ENCODE measurements at places on chromosomes 16 and 17.
A peak's percentile ranks its signal among the peaks of the same experiment; 100 is the strongest.

DNA sequence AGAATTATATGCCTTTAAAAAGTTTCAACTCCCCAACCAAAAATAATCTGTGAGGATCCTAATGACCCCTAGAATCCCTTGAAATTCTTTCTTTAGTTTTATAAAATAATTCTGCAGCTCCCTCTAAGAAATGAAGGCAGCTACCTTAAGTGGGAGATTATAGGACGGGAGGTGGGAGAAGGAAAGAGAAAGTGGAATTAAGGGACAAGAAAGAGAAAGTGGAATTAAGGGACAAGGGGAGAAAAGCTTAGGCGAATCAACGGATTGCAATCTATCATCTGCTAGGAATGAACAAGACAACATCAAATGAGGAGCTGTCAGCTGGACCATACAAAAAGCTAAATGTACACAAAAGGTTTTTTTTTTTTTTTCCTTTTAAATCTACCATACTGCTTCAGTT is 262.0 kb downstream of the ZFHX3 start:
- no peak for DNase-seq

- DNase-seq = no peak
Measured at GRCh38 chr17:68803164-68803929, 151.8 kb downstream of the ABCA8 start.

GRCh38 chr17:33120103-33120502 is 128.5 kb downstream of the SPACA3 start:
- no peak for DNase-seq

- no peak for DNase-seq
Measured at GRCh38 chr17:58337210-58337599, 8.6 kb upstream of the TSPOAP1 start.

- DNase-seq = no peak
Measured at GRCh38 chr16:50069060-50069459, 3.3 kb downstream of the HEATR3 start.

- DNase-seq = no peak
Measured at GRCh38 chr16:65773301-65773874, 593.1 kb upstream of the CDH5 start.

DNA sequence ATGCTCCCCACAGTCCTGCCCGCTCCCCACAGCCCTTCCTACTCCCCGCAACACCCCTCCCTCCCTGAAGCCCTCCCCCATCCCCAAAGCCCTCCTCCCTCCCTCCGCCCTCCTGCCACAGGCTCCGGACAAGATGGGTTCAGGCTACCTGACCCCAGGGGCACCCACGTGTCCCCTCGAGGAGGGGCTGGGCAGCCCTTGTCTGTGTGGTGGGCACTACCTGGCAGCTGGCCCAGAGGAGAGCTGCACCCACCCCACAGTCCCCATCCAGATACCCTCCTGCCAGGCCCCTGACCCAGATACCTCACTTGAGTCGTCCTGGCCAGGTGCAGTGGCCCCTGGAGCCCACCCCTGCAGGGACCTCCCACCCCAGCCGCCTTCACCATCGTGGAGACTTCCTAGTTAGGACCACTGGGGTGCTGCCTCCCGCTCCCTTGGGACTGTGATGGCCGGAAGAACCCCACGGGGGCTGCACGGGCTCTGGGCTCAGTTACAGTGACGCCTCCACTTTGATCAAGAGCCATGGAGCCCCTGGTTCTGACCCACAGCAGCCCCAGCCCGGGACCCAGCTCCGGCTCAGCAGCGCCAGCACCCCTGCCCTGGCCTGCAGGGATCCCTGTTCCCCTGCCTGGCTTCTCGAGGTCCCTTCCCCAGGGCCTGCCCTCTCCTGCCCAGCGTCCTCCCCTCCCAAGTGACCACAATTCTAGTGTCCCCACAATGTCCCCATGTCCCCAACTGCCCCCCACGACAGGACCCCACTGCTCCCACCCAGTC is 806 bp downstream of the PERCC1 start:
- no peak for DNase-seq

- DNase-seq = no peak
Measured at GRCh38 chr17:79304884-79305283, 230.3 kb downstream of the ENGASE start.

GRCh38 chr17:49316258-49316570 is 45.8 kb downstream of the ZNF652 start:
- no peak for DNase-seq

DNA sequence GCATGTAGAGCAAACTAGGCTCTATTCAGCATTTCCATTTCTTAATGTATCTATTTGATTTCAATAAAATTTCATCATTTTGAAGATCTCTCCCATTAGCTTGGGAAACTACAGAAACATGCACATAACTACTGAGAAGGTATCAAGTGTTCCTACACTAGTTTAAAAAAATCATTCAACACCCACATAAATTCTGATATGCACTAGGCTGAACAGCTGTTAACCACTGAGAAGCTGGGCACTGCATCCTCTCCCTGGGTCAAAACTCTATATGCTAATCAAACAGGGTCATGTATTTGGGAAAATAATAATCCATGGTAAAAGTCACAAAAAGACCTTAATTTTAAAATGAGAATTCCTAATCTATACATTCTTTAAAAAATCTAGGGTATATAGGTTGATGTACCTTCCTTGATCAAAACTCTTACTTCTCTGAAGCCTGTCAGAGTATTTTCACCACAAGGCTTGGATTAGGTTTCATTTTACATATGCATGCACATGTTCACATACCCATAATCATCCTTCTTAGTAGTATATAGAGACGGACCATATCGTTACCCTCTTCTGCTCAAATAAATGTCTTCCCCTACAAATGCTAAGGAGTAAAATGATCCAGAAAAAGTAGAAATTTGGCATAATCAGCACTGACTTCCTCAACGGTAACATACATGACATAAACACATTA is 57.2 kb downstream of the KANSL1 start:
- DNase-seq = no peak

DNA sequence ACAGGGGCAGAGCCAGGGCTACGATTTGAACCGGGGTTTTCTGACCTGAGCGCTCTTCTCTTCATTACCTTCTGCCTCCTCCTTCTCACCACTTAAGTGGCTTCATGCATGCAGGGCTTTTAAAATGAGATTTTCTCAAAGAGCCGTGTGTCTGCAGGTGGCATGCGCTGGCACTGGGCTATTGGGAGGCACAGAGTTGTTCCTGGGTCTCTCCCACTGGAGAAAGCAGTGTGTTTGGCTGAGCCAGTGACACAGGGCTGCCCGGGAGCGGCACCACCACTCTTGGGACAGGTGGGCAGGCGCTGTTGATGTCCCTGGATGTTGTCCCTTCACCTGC is 218.8 kb upstream of the CHMP6 start:
- DNase-seq = no peak

DNA sequence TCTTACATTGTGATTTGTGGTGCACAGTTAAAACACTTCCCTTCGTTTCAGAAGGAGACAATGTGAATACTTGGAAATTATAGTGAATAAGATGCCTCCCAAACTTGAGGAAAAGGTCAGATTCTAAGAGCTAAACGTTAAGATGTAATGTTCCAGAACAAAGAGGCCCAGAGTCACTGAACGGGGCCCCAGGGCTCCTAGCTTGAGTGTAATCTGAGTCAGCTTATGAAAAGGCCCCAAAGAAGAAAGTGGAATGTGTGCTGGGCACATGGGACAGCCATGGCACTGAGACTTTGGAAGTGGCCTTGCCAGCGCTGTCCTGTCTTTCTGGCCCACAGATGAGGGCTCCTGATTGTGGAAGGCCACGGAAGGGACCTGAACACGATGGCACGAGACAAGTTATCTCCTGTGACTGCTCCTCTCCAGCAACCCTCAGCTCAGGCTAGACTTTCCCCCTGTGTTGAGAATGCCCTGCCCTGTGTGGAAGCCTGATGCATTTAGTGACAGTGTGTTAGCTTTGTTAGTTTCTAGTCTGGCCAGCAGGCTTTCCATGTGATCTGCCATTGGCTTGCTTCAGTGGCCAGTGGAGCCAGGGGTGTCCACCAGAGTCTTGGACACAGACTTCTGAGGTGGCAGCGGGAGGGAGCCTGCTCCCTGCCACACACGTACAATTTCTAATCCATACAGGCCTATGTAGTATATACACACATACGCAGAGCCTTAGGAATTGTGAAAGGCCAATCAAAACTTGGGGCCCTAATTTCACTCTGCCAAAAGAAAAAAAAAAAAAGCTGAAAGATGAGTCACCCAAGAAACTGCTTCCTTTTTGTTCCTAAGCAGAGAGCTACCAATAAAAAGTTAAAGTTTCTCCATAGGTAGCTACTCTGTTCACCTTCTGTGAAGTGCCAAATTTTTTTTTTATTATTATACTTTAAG is 13.1 kb downstream of the SPATA33 start:
- DNase-seq = no peak

GRCh38 chr16:26598061-26598460 is 468.7 kb upstream of the C16orf82 start:
- DNase-seq = no peak

- DNase-seq = no peak
Measured at GRCh38 chr17:79933863-79934652, 94.8 kb upstream of the CBX4 start.

- DNase-seq = peak; percentile 80
Measured at GRCh38 chr17:17088086-17088485, 45.8 kb downstream of the MPRIP start.

DNA sequence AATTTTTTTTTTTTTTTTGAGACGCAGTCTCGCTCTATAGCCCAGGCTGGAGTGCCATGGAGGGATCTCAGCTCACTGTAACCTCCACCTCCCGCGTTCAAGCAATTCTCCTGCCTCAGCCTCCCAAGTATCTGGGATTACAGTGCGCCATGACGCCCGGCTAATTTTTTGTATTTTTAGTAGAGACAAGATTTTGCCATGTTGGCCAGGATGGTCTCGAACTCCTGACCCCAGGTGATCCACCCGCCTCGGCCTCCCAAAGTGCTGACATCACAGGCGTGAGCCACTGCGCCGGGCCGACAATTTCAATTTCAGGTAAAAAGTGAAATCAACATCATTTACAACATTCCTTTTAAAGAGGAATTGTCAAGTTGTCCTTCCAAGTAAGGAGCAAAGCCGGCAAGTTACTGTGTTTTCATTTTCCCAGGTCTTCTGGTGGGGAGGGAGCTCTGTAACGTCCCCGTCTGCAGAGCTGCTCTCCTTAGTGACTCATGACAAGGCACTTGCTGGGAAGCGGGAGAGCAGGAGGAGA is 873 bp downstream of the NPLOC4 start:
- DNase-seq = no peak

DNA sequence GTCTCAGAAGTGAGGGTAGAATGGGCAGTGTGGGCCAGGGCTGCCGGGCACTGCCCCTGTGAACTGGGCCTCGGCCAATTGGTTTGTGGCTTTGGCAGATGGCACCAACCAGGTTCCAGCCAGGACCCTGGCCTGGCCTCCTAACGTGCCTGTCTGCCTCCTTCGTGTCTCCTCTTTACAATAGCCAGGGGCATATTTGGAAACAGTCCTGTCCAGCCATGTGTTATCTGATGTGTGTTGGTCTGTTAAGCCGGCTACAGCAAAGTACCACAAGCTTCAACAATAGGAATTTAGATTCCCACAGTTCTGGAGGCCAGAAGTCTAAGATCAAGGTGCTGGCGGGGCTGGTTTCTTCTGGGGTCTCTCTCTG is 14.6 kb downstream of the CRISPLD2 start:
- no peak for DNase-seq

DNA sequence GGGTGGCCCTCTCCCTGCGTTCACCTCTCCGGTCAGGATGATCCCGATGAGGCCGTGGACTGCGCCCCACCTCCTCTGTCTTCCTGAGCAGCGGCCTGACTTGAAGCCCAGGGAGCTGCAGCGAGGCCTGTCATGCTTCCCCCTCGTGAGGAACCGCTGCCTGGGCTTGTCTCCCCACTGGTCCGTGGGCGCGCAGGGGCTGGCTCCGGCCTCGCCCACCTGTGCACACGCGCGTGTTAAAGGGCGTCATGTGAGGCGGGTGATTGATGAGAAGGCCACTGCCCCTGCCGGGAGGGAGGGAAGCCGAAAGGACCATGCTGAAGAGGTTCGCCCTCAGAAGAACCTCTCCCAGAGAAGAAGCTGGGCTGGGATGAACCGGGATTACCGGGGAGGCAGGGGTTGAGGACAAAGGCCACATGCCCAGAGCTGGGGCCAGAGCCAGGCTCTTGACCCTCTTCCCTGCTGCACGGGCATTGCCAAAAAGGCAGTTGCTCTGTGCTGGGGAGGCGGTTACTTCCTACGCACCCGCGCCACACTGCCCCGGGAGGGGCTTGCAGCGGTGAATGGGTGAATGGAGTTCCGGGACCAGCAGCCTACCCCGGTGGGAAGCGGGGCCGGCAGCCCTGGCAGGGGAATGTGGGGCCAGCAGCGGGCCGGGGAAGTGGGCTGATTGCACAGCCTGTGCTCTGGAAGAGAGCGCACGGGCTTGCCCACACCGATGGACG is 85.9 kb upstream of the GSE1 start:
- no peak for DNase-seq

- no peak for DNase-seq
Measured at GRCh38 chr16:51035110-51035498, 116.0 kb downstream of the SALL1 start.

GRCh38 chr16:74511961-74512360 is 90.7 kb upstream of the CLEC18B start:
- DNase-seq = no peak

- DNase-seq = no peak
Measured at GRCh38 chr17:21218101-21218500, 4.1 kb upstream of the TMEM11 start.

GRCh38 chr16:3012828-3013420 is at the start of gene CLDN9:
CLDN9 (plus strand) TSS chr16:3012923; CDS start chr16:3013363, 440 bp downstream.
- no peak for DNase-seq

DNA sequence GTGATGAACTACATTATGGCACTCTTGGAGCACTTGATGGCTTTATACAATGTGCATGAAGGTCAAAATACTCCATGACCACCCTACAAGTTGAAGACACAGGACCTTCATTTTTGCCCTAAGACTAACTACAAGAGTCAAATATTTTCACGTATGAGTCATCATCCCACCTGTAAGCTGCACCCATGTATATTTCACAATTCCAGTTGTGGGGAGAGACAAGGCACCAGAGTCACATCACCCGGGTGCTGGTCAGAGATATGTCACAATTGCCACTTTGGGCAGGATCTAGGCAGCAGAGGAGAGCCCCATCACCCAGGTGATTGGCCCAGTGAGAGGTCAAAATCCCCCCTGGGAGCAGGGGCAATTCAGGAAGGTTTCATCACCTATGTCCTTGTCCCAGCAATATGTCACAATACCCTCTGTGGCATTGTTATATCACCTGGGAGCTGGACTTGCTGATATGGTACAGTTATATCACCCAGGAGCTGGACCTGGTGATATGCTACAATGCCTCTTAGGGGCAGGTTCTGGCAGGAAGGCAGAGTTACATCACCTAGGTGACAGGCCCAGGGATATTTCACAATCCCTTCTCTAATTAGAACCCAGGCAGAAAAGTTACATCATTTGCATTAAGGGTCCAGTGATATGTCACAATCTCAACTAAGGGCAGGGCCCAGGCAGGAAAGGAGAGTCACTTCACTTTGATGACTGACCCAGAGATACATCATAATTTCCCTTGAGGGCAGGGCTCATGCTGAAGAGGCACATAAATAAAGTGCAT is 1839.2 kb downstream of the TP53TG3F start:
- peak; percentile 14 for DNase-seq

Measured in liver (tissue), 10 donors.